ENCODE measurements at places on chromosomes 13 and 19. TPM values are rescaled to one million over a fixed set of nuclear protein-coding genes. Genes with fewer than 3 reads are reported as not detected.

- DNase-seq: no peak
These were observed 19.0 kb downstream of the CYP2F1 start for GRCh38 chr19:41133260-41133659.

GRCh38 chr13:29917650-29918049 is 67.2 kb upstream of the UBL3 start:
- no peak for DNase-seq

DNA sequence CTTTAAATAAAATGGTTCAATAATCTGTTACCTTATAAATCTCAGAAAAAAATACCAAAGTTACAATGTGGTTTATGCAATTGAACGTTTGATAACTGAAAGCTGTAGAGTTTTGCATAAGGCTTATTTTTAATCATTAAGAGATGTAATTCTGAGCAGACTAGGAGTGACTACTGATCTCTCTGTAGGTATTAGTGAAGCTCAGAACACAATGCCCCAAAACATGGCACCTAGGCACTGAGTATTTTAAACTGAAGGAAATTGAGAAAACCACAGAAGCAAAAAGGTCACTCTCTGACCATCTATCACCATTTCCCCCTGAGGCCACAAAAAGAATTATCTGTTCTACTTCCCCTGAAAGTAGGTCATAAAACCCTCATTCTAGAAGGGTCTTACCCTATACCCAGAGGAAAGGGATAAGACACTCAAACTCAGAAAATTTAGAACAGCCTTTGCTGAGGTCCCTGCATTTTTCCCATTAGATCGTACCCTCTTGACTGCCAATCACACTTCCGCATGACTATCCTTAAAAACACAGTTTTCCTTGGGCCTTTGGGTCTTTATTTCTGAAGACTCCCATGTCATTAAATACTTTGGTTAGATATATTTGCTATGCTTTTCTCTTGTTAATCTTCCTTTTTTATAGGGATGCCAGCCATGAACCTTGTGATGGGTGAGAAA is 158.1 kb downstream of the PCDH9 start:
- no peak for DNase-seq

DNA sequence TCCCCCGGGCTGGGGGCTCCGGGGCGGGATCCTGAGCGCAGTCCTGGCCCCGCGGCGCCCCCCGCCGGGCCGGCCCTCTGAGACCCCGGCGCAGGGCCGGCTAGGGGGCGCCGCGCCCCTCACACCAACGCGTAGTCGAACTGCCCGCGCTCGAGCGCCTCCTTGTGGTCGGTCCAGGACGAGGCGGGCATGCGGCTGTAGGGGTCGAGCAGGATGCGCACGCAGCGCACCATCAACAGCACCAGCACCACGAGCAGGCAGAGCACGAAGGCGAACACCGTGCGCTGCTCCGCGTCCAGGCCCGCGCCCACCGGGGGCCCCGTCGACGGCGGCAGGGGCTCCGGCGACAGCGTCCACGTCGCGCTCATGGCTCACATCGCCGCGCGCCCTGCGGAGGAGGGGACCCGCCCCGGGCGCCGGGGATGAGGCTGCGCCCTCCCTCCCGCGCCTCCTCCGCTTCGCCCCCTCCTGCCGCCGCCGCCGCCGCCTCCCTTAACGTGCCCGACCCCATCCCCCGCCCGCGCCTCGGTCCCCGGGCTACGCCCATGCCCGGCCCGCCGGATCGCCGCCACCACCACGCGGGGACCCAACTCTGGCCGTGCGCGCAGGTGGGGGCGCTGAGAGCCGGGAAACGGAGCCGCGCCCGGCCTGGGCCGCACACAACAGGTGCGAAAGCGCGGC is 624 bp downstream of the CTXN1 start:
- no peak for DNase-seq

DNA sequence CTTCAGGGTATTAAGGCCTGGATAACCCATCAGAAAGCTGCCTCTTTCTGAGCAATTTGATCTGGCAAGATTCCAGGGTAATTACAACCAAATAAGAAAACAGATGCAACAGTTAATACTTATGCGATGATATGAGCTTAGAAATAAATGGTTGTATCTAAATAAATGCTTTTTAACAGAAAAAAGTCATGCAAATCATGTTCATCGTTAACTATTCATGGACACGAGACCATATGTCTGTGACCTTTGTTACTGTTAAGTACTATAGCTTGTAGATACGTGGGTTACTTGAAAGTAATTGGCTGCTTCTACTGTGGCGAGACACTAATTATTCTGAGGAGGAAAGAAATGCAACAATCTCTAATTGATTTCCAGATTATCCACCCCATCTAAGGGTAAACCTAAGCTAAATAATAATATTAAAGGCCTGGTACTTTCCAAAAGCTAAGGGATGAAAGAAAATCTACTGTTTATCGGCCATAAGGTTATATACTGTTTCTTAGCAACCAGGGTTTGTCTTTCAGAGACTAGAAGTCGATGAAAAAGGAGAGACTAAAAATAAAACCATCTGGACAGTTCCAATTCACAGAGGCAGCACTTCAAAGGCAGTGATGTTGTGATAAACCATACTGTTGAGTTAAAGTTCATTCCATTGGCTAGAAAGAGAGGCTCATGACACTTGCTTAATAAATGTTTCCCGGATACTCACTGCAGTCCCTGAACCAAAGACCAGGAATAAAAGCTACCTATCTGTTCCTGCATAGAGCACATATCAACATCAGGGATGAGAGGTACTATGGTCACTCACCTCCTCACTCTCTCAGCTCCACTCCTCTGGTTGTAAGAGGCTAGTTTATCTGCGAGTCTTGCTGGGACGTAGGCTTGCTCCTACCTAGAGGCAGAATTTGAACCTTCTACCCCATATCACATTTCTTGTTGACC is 1.5 kb downstream of the EPSTI1 start:
- DNase-seq: no peak

- DNase-seq: no peak
These were observed 91.5 kb upstream of the WASF3 start for GRCh38 chr13:26465954-26466353.

GRCh38 chr19:35143231-35143715 is at the start of gene FXYD7:
TSS of gene FXYD7 (plus strand) at chr19:35143255. CDS start at chr19:35143334, 79 bp downstream.
- no peak for DNase-seq

DNA sequence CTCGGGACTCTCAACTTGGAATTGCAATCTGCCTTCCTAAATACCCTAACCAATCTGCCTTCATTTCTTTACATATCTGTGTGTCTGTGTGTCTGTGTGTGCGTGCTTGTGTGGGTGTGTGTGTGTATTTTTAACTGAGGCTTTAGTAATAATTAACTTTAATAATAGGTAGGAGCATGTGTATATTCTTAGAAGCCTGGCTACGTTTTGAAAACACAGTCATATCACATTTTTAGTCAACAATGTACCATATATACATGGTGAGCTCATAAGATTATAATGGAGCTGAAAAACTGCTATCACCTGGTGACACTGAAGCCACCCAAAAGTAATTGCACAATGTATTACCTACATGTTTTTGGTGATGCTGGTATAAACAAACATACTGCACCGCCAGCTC is 65.4 kb upstream of the ATXN8OS start:
- no peak for DNase-seq

DNA sequence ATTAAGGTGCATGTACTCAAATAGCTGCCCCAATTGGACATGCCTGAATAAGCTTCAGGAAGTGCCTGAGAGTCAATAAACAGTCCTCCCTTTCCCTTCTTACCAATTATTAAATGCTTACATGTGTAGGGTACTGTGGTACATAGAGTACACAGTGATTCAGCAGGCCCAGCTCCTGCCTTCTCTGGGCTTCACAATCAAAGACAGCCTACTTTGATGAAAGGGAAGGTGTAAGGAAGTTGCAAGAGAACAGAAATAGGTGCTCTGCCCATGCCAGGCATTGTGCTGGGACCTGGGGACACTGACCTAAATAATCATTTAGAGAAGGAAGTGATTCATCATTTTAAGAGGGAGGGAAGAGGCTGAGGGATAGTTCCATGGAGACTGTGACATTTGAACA is 17.2 kb downstream of the FRY start:
- no peak for DNase-seq

GRCh38 chr13:114151565-114152284 is 19.3 kb upstream of the RASA3 start:
- no peak for DNase-seq

DNA sequence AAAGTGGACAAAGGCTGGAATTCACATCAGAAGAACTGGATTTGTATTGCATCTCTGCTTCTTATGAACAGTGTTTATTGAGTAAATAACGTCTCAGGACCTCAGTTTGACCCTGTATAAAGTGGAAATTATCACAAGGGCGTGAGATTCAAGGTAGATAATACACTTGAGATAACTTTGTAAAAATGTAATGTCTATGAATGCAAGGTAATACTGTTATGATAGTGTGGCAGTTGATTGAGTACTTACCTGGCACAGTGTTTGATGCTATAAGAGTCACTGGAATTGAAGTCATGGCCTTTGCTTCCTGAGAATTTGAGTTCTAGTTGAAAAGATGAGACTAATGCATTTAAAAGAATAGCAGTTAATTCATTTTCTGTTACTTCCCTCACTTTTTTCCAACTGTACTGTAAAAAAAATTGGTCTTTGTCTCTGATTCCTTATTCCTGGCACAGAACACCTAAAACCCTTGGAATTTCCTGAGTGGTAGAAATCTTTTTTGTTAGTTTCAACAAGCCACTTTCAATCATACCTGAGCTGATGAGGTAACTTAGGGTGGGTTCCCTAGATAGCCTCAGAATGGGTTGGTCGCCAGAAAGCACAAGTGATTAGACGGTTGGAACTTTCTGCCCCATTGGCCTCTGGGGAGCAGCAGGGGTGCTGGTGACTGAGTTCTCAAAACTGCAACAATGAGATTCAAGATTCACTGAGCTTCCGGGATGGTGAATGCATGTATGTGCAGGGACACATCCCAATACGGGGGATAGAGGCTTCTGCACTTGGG is 6.4 kb upstream of the XPO4 start:
- no peak for DNase-seq

GRCh38 chr13:32390048-32390447 is 37.9 kb downstream of the N4BP2L1 start:
- DNase-seq: no peak

- no peak for DNase-seq
These were observed 35.4 kb downstream of the PTPRS start for GRCh38 chr19:5305163-5305562.

DNA sequence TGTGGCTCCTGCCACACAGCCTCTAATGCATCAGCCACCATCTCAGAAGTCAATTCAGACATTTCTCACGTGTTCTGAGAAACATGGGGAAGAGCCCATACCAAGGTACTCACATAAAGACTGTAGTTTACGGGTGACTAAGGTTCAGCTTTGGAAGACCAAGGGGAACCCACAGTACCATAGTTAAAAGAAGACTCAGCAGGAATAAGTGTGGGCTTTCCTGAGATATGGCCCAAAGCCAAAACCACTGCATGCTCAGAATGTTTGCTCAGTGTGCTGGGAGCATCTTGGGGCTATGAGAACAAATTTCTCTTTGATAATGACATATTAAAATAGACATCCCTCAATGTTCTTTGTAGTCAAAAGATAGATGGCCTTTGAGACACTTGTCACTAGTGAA is 283.8 kb downstream of the DCT start:
- peak; percentile 79 for DNase-seq

DNA sequence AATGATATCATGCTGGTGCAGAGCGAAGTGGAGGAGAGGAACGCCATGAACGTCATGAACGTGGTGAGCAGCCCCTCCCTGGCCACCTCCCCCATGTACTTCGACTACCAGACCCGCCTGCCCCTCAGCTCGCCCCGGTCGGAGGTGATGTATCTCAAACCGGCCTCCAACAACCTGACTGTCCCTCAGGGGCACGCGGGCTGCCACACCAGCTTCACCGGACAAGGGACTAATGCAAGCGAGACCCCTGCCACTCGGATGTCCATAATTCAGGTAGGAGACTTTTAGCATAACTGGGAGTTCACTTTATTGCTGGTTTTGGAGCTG is 3.3 kb downstream of the PCDH17 start:
- no peak for DNase-seq

GRCh38 chr19:57872450-57872849 is 16.4 kb downstream of the ZNF814 start:
- DNase-seq: no peak

- no peak for DNase-seq
These were observed 2.6 kb downstream of the TPRX2 start for GRCh38 chr19:47861630-47862029.

DNA sequence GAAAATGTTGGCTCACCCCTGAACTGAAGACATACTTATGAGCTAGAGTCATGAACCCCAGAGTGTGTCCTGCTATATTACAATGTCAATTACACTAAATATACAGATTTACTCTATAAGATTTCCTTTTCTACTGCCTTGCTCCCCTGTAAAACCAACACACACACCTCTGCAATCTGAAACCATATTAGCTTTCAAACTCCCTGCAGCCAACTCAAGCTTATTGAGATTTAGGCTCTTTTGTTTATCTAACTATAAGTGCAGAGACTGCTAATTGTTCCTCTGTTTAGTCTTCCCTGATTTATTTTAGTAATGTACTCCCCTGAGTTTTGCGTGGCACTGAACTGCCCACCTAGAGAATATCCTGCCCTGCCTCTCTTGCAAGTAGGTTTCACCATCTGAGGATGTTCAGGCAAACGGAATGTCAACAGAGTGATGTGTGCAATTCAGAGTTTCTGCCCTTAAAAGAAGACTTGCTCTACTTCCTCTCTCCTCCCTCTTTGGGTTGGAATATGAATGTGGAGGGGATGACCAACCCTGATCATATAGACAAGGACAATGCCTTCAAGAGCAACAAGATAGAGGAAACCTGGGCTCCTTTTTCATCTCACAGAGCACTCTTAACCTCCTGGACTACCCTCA is 22.3 kb downstream of the FAM216B start:
- no peak for DNase-seq

DNA sequence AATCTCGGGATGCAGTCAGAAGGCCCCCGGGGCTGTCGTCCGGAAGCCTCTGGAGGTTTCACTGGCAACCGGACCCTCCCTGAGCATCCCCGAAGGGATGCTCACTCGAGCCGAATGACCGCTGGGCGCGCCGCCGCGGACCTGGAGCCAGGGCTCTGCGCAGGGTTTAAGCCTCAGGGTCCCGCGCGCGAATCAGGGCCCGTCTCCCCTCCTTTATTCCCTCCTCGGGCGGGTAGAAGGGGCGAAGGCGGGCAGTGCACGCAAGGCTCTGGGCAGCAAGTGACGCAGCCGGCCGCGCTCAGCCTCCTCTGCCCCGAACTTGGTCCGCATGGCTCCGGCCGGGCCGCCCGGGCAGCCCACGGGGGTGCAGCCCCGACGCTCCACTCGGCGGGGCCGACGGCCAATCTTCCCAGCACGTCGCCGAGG is 572 bp downstream of the SHISA2 start:
- no peak for DNase-seq

- DNase-seq: no peak
These were observed 12.1 kb downstream of the AKAP8 start for GRCh38 chr19:15367439-15367838.

GRCh38 chr19:54506079-54506478 is 3.4 kb downstream of the LAIR2 start:
- no peak for DNase-seq

The SLC15A1 gene
- 0.68 TPM for total RNA-seq

The SLC44A2 gene
- total RNA-seq: 88.5 TPM

The TINCR gene
- total RNA-seq: 1.0 TPM

The ELSPBP1 gene
- total RNA-seq: not detected

The ZNF418 gene
- 2.6 TPM for total RNA-seq

The LCP1 gene
- 83.1 TPM for total RNA-seq

The FCER2 gene
- total RNA-seq: not detected

The FAM216B gene
- total RNA-seq: not detected

The TSSK6 gene
- 6.4 TPM for total RNA-seq
